ENCODE measurements at places on chromosomes 7 and 10.

DNA sequence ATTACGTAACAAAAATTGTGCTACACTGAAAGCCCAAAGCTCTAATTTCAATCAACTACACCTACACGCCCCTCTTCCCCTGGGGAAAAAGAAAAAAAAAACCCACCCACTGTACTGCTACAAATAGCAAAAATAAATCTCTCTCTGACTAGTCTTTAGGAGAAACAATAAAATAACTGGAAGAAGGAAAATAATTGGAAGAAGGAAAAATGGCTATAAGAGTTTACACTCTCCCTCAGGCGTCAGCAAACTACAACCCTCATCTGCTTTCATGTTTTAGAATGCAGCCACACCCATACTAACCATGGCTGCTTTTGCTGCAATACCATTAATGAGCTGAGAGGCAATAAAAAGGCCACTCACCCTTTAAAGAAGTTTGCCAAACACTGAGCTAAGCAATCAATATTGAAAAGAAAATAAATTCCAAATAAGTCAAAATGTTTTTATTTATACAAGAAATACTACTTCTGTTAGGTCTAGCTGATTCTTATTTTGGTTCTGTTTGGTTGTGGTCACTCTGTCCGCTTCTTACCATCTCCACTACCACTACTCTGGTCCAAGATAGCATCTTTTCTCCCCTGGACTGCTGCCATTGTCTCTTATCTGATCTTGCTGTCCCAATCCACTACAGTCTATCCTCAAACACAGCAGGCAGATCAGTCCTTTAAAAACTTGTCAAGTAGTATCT lies 3.8 kb downstream of the MINDY3 start:
- no peak for DNase-seq

DNA sequence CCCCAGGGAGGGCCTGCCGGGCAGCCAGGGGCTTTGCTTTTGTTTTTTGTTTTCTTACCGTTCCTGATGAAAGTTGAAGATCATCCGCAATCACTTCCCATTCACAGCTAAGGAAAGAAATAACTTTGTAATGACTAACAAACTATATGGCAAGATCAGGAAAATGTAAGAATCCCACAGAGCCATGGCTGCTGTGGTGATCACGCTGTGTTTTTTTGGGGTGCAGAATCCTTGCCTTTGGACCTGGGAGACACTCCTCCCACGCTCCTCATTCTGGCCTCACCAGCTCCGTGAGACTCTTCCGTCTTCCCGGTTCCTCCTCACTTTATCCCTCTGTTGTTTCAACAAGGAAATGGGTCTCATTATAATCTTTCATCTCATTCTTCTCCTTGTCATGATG lies 443.0 kb upstream of the MGMT start:
- DNase-seq = no peak

DNA sequence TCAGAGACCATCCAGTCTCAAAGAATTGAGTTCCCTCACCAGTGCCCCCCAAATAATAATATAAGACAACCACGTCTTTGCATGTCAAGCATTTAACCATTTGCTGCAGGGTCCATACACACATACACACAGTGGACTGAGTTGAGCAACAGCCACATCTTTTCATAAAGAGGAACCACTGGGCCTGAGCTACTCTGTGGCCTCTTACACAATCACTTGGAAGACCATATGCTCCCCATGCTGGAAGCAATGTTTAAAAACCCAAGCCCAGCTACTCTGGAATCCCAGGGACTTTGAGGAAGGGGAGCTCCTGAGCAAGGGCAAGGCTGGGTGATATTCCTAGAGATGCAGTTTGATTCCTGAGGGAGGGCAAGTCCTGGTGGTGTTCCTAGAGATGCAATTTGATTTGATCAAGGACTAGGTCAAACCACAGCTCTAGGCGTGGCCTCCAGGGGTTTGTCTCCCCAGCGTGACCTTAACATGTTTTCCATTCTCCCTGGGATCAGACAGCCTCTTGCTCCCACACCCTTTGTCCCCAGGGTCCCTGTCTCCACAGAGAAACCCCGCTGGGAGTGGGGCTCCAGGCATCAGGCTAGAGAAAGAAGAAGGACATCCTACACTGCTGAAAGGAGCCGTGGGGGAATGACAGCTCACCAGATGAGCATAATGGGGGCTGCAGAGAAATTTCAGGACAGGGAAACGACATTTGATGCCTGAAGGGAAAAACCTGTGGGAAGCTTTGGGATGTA lies 376.2 kb upstream of the MGMT start:
- DNase-seq = no peak

DNA sequence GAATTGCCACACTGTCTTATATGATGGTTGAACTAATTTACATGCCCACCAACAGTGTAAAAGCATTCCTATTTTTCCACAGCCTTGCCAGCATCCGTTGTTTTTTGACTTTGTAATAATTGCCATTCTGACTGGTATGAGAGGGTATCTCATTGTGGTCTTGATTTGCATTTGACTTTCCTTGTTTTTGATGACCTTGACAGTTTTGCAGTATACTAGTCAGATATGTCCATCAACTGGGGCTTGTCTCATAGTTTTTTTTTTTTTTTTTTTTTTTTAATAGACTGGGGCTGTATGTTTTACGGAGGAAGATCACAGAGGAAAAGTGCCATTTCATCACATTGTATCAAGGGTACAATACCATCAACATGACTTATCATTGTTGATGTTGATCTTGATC lies 220.6 kb downstream of the ANK3 start:
- DNase-seq = no peak

- DNase-seq = no peak
Observed at GRCh38 chr7:22781230-22781711, 41.4 kb downstream of the TOMM7 start.

DNA sequence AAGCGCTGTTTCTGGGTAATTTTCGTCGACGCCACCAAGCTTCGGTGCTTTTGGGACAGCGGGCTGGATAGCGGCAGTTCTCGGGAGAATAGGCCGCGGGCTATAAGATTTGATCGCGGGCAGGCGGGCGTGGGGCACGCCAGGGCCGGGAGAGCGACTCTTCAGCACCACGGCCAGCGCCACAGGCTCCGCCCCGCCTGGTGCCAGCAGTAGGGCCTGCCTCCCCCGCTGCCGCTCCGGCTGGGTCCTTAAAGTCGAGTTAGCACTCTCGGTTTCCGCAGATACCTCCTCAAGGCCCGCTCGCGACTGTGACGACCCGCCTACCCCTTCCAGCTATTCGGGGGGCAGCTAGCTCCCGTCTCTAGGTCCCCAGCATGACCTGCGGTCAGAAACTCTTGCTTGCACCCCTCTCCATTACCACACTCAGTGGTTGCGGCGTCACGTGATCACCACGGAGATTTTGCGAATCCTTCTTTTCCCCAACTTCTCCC lies 9.4 kb downstream of the NXPH1 start:
- peak; percentile 14 for DNase-seq

GRCh38 chr7:84393786-84394185 lies 199.2 kb upstream of the SEMA3A start:
- DNase-seq = no peak

- DNase-seq = no peak
Observed at GRCh38 chr7:79176859-79177477, 276.5 kb downstream of the MAGI2 start.

DNA sequence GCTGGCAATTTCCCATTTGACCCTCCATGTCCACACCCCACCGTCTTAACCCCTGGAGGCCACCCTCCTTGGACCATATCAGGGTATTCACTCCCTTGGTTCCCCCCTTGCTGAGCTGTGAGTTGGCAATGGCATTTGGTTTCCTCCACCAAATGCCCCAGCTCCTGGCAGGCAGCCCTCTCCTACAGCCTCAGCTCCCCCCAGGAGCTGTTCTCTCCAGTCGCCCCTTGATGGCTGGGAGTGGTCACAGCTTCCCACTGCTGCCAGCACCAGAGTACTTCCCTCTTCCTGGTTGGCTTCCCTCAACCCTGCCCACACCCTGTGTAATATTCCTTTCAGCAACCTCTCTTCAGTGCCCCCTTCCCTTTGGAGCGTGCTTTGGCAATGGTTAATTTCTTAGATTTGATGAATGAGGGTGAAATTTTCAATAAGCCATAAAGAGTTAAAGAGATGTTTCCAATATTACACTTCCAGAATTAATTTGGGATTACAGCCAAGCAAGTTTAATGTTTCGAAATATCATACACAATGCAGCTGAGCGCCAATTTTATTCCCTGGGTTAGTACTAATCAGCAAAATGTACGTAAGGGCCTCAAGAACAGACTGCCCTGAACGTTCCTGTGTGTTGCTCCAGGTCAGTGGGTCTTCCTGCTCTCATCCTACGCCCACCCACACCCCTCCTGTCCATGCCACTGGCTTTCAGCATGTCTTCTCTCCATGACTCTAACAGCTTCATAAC lies 207.1 kb upstream of the NFE2L3 start:
- no peak for DNase-seq

- DNase-seq = no peak
Observed at GRCh38 chr10:96648297-96648696, 61.5 kb upstream of the TM9SF3 start.

- no peak for DNase-seq
Observed at GRCh38 chr7:92778972-92779371, 57.4 kb downstream of the CDK6 start.

GRCh38 chr10:20094226-20094976 lies 278.2 kb downstream of the PLXDC2 start:
- no peak for DNase-seq

DNA sequence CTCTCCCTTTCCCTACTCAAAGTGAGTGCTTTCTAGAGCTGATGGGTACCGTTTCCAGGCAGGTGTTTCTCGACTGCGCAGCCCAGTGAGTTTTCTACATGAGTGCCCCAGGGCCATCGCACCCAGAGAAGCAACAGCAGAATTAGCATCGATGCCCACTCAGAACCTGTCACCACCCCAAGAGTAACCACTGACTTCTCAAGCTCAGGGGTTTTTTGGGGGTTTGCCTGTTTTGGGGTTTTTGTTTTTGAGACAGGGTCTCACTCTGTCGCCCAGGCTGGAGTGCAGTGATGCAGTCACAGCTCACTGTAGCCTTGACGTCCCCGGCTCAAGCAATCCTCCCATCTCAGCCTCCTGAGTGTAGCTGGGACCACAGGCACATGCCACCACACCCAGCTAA lies 25.7 kb downstream of the SNX8 start:
- DNase-seq = no peak

- DNase-seq = no peak
Observed at GRCh38 chr7:141495057-141495456, 56.2 kb upstream of the AGK start.

DNA sequence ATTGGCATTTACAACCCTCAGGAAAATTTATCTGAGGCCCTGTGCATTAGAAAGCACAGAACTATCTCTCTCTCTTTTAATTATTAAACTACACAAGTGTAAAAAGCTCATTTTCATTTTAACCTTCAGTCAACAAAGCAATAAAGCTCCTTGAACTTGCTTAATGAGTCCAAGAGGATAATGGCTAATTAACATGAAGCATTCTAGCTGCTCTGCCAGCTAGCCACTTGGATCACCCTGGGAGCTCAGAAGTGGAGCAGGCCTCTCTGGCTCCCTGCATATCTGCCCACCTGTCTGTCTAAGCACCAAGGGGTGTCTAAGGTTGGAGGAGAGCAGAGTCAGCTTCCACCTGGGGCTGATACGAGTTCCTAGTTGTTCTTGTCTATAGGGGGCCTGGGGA lies 56.0 kb upstream of the SLC35G1 start:
- DNase-seq = no peak

- no peak for DNase-seq
Observed at GRCh38 chr7:63008366-63008765, 990.3 kb upstream of the ZNF722 start.

DNA sequence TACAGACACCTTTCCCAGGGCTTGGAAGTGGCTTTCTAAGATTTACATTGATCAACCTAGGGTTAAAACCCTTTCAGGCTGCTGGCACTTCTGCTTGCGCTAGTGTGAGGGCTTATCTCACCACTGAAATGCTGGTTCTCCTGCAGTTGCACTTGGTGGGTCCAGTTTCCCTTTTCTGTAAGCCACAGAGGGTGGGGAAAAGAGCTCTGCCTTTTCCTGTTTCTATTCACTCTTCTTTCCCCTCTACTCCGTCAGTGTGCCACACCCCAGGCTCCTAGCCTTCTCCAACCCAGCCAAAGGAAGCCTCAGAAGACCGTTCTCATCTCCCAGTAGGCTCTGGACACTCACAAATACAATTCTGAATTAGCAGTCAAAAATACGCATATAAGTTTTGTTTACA lies 19.0 kb upstream of the CAPZA2 start:
- DNase-seq = no peak

DNA sequence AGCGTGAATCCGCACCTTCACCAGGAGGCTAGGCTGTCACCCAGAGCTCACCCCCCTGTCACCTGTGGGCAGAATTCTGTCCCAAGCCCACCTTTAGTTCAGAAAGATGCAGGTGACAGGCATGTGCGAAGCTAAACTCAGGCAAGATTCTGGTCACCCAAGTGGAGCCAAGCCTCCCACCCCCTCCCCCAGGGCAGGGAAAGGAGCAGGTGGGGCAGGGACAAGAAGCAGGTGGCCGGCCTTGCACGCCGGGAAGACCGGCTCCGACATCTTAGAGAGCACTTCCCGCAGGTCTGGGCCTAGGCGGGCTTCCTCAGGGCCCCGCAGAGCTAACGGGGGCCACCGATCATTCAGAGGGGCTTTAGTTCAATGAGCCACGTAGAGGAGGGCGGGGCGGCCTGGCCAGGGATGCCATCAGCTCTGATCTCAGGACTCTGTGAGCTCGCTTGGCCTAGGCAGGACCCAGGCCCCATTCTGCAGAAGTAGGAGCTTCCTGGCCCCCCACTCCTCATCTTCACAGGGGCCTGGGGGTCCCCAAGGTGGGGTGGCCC lies 19.9 kb downstream of the UNCX start:
- no peak for DNase-seq

- peak; percentile 56 for DNase-seq
Observed at GRCh38 chr7:5699467-5700384, 81.7 kb downstream of the RNF216 start.

DNA sequence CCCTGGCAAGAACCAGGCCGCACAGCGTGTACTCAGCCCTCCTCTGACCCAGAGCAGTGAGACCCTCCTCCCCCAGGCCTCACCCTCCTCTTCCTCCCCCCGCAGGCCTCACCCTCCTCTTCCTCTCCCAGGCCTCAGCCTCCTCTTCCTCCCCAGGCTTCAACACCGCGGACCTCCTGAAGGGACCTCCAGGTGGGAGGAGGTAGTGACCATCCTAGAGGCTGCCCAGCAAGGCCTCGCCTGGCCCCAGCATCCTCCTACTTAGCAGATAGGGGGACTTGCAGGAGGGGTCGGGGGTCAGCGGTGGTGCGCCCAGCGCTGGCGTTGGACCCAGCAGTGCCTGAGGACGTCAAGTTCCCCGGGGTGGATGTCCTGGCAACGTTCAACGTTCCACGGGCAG lies 270.8 kb downstream of the ELFN1 start:
- no peak for DNase-seq

- DNase-seq = no peak
Observed at GRCh38 chr7:1388703-1389335, 70.5 kb downstream of the MICALL2 start.
